ENCODE measurements at places on chromosomes 5 and 9.

GRCh38 chr5:177600508-177601018 lies 631 bp downstream of the B4GALT7 start:
- peak; percentile 9 for DNase-seq

DNA sequence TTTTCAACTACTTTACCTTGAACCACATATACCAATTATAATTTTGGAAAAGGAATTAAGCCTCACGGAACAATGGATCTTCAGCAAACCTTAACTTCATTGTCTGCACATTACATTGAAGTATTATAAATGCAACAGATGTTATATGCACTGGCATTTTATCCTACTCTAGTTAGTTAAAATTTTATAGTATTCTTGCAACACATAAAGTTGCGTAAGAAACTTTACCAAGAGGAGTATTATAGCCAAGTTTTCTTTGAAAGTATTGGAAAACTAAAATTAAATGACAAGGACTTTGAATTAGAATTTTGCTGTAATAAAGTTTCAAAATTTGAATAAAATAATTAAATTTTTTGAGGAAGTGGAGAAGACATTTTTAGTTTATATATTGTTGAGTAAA lies 63.4 kb upstream of the SREK1 start:
- no peak for DNase-seq

DNA sequence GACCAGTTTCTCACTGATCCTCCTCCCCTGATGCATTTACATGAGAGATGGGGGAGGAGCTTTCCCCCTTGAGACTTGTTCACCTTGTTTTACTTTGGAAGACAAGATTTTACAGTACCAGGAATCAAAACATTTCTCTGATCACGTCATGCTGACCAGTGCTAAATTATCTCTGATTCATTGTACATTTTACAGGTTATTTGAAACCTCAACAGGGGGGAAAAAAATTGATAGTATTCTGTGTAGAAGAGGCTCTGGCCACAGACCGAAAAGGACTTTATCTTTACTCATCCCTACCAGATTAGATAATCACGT lies 133.9 kb downstream of the GRIA1 start:
- DNase-seq, result no peak

GRCh38 chr5:169745441-169746146 lies 108.5 kb downstream of the DOCK2 start:
- no peak for DNase-seq

Data from CD4-positive, alpha-beta T cell treated with Interleukin-12 subunit alpha and Interleukin-12 subunit beta, for 1 hour (primary cell).